ENCODE measurements at places on chromosomes 3 and 15.

- DNase-seq: no peak
Observed at GRCh38 chr3:164222197-164222596, 856.1 kb downstream of the SI start.

DNA sequence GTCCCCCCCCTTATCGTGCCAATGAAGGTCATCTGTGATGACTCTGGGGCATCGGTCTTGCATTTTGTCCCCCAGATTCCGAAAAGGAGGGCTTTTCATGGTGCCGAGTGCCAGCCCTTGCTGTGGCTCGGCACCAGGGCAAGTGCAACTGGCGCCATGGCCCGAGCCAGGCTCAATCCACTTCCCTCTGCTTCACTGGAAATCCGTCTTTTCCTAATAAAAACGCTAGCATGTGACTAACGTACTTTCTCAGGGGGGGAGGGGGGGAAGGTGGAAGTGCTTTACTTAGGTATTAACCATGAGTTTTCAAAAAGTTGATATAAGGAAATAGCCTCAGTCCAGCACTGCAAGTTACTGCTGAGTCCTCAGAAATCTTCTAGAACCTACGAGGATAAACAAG lies 20.5 kb downstream of the TRPM1 start:
- no peak for DNase-seq

- no peak for DNase-seq
Observed at GRCh38 chr3:16704941-16705340, 99.7 kb upstream of the DAZL start.

DNA sequence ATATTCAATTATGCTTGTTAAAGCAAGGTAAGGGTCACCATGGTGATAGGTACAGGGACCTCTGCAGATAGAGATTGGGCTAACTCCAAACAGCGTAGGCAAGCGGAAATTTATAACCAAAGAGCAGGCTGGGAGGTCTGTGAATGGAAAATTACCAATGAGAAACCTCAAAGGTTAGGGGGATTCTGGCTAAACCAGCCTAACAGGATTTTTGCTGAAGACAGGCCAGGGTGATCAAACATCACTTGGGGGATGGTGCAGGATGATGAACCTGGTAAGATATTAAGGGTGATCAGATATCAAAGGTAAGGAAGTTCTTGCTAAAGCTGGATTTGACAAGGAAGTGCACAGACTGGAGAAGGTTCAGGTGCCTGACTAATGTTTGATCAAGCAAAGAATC lies 35.3 kb upstream of the SNRPN start:
- no peak for DNase-seq

DNA sequence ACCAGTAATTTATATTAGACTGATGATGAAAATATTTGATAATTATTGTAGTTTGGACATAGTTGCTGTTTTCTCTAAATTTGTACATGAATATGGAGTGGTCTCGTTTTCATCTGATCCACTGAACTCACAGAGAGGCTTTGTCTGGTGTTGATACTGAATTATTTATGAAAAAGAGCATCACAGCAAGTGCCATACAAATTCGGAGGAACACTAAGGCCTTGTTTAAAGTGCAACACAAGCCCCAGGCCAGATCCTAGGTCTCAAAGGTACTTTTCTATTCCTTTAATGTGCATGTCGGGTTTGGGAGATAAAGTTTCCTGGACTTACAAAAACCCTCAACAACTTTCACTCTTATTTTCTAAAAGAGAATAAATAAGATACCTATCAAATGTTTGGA lies 796.8 kb upstream of the EPHA6 start:
- DNase-seq: no peak

GRCh38 chr15:90553248-90553745 lies 23.6 kb downstream of the CRTC3 start:
- no peak for DNase-seq

DNA sequence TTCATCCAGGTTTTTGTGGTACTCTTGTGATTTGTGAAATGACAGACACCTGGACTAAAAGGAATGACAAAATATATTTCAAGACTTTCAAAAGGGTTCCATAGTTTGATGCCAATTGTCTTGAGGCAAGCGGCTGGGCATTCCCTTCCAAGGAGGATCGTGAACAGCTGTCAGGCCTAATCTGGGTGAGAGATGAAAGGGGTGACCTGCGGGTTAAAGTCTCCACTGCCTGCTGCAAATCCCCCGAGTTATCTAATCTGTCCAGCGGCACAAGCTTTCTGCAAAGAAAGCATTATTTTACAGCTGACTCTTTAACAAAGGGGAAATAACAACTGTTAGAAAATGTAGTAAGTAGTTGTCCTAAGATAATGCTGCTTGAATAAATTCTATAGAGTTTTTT lies 128.7 kb upstream of the MB21D2 start:
- no peak for DNase-seq

GRCh38 chr15:74585857-74586256 lies 29.8 kb upstream of the CLK3 start:
- no peak for DNase-seq

GRCh38 chr3:188174317-188175044 lies 20.5 kb downstream of the LPP start:
- DNase-seq: no peak

DNA sequence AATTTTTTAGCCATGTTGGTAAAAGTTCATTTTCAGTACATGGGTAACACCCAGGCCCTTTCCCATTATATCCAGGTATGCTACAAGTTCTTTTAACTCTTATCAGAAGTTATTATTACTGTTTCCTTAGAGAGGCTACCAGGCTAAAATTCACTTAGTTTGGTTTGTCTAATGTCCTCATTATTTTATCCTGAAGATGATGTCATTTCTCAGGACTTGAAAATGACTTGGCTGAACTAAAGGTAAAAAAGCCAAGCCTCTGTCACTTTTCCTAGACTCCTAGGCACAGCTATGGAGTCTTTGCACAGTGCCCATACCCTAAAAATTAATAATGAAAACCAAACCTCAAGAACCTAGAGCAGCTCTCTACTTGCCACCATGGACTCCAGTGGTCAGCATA lies 4.1 kb downstream of the ELL3 start:
- no peak for DNase-seq

GRCh38 chr15:68885070-68885469 lies 45.3 kb upstream of the SPESP1 start:
- DNase-seq: no peak

GRCh38 chr15:76191539-76192244 lies 119.6 kb downstream of the ETFA start:
- peak; percentile 25 for DNase-seq

DNA sequence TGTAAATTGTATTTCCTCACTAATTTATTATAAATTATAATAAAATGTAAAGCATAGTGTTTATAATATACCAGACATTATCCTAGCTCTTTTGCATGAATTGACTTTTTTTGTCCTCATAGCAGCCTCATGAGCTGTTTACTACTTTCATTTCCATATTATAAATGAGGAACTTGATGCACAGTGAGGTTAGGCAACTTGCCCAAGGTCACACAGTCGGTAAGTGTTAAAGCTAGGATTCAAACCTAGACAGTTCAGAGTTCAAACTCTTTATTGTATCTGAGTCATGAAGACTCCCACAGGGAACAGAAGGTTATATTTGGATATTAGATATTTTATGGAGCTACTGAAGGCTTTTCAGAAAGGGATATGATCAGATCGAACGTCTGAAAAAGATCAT lies 322.2 kb upstream of the SATB1 start:
- DNase-seq: no peak

GRCh38 chr3:171797265-171797679 lies 13.0 kb downstream of the PLD1 start:
- peak; percentile 89 for DNase-seq

DNA sequence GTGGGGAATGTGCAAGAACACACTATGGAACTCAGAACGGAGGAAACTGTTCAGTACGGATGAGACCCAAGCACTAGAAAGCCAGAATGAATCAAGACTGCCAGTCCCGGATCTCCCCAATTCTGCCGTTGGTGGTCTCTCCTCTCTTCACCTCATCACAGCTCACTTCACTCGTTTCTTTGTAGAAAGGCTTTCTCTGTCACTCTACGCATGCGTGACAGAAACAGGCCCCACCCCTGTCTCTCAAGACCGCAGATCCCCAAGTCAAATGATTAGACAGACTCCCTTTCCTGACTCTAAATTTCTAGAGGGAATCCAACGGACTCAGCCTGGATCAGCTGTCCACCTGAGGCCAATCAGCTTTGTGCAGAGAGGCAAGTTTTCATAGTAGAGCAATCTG lies 505.7 kb upstream of the ADAMTS9 start:
- no peak for DNase-seq

DNA sequence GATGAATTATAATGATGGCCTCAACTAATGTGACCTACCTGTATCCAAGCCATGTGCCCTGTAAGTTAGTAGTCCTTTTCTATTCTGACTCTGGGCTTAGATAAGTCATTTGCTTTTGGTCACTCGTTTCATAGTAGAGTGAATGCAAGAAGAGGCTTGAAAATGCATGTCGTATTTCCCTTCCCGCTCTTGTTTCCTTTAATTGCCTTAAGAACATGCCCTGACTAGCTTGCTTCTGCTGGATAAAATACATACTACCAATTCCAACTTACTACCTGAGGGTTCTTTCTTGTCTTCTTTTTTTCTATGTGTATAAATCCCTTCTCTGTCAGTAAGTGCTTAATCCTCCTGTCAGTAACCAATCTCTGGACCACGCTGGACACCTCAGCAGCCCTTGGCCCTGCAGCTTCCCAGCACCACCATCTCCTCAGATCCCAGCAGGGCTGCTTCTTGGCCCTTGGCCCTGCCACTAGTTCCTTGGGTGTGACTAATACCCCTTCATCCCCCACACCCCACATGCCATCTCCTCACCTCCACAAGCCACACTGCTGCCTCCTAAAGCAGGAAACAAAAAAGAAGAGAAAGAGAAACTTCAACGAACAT lies 771.7 kb downstream of the IGSF11 start:
- DNase-seq: no peak

GRCh38 chr3:101484805-101485620 lies 28.0 kb downstream of the SENP7 start:
- DNase-seq: no peak

DNA sequence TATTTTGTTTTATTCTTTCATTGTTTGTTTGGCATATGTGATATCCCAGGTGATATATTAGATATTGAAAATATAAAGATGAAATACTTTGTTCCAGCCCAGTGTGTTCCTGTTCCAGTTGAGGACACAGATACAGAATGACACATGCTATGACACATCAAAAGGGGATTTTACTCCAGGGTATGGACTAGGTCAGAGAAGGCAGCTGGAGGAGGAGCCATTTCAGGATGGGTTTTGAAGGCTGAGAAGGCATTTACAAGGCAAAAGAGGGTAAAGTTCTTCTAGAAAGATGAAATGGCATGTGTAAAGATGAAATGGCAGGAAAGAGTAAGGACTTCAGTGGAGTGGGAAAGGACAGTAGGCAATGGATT lies 163.8 kb downstream of the ZIC1 start:
- peak; percentile 5 for DNase-seq
